ENCODE measurements at places on chromosomes 2 and 18.

DNA sequence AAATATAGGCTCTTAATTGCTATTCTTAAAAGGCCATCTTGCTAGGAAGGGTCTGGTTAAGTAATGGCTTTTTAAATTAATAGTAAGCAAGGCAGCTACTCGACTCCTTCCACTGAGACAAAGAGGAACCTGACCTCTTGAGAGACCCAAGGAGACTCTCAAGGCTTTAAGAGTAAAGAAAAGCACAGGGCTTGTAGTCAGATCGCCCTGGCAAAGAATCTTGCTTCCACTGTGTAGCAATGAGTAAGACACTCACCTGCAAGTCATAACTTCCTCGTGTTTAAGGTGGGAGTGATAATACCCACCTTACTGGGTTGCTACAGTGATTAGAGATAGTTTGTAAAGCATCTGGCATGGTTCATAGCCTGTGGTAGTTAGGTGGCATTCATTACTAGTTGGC is 274.5 kb downstream of the TSN start:
- no peak for ATAC-seq

DNA sequence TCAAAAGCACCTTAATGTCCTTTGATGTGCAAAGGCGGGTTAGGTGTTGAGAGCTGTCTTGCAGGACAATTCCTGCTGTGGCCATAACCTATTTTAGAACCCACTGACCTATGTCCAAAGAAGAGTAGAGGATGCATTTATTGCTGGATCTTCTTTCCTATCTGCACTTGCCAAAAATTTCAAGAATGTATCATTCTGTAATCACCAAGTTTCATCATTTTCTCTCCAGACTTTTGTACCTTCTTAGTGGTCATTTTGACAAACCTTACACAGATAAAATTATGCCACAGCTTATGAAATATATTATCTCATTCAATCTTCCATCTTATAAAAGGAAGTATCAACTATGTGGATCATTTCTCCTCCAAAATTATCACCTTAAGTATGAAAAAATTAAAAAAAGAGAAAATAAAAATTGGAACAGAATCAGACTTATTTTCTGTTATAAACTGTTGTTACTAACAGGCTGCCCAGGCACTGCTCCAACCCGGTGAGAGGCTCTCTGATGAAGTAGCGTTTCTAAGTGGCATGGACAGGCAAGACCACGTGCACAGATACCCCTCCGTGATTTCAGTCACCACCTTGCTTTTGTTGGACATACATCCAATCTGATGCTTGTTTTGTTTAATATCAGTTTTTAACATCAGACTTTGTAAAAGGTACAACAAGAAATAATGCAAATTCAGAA is 559.9 kb upstream of the ID2 start:
- no peak for ATAC-seq

GRCh38 chr2:31693882-31694281 is 113.1 kb upstream of the SRD5A2 start:
- no peak for ATAC-seq

DNA sequence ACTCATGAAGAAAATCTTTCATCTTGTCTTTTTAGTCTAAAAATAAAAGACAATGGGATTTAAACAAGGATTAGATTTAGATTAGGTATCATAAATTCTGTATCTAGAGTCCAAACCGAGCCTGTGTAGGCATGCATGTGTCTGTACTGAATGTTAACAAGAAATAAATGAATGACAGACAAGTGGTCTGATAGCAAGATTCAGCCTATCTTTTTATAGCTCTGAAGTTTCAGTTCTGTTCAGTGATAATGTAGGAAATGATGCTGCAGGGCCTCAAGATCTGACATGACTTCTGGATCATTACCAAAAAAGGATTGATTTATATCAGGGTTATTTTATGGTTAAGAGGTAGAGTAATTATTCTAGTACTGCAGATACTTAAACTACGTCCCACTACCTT is 137.0 kb upstream of the ATP5MC3 start:
- ATAC-seq: no peak

GRCh38 chr18:47075098-47075883 is 39.9 kb upstream of the ELOA2 start:
- ATAC-seq: peak; percentile 60

- no peak for ATAC-seq
These were observed 391.0 kb downstream of the THSD7B start for GRCh38 chr2:137156221-137156844.

DNA sequence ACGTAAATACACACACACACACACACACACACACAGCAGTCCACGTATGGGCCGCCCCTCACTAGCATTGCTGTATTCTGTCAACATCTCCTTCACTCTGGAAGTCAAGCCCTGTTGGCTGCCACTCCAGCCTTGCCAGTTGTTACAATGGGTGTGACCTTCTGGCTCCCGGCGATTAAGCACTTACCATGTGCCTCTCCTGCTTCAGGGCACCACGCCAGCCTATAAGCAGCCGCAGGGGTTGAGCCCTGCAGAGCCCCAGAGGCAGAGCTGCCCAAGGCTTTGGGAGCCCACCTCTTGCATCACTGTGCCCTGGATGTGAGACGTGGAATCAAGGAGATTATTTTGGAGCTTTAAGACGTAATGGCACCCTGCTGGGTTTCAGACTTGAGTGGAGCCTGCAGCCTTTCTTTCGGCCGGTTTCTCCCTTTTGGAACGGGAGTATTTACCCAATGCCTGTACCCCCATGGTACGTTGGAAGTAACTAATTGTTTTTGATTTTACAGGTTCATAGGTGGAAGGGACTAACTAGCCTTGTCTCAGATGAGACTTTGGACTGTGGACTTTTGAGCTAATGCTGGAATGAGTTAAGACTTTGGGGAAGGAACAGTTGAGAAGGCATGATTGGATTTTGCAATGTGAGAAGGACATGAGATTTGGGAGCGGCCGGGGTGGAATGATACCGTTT is 54.5 kb upstream of the ROCK2 start:
- no peak for ATAC-seq

GRCh38 chr2:170341684-170342623 is 164.0 kb downstream of the MYO3B start:
- ATAC-seq: no peak

DNA sequence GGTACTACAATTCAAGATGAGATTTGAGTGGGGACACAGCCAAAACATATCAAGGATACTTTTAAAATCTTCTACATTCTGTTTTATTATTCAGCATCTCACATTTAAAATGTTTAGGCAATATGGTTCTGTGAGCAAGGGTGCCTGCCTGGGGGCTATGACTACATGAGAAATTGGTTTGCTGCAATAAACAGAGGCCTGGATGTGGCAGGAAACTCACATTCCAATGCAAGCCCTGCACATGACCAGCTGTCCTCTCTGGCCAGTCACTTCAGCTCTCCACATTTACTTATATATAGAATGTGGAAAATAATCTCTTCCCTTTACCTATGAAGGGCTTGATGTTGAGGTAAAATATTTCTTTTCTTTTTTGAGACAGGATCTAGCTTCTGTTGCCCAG is 193.4 kb downstream of the LRRTM1 start:
- ATAC-seq: no peak

- no peak for ATAC-seq
These were observed 4.5 kb upstream of the STK11IP start for GRCh38 chr2:219593154-219593553.
